Hypothalamus (tissue), 51 donors: ENCODE measurements at places on chromosomes 7 and 10.

DNA sequence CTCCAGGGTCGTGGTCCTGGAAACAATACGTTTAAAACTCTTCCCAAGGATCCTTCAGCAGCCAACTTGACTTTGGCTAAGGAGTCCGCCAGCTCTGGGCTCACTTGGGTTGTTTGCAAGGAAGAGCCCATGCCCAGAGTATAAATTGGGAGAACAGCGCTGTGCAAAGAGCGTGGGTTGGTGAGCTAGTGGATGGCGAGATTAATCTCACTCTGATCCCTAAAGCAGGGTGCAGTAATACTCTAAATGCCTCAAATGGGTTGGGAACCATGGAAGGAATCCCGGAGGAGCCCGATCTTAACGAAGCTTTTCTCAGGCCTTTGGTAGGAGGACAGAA, 495 bp upstream of the SDHAF3 start:
- no peak for DNase-seq

DNA sequence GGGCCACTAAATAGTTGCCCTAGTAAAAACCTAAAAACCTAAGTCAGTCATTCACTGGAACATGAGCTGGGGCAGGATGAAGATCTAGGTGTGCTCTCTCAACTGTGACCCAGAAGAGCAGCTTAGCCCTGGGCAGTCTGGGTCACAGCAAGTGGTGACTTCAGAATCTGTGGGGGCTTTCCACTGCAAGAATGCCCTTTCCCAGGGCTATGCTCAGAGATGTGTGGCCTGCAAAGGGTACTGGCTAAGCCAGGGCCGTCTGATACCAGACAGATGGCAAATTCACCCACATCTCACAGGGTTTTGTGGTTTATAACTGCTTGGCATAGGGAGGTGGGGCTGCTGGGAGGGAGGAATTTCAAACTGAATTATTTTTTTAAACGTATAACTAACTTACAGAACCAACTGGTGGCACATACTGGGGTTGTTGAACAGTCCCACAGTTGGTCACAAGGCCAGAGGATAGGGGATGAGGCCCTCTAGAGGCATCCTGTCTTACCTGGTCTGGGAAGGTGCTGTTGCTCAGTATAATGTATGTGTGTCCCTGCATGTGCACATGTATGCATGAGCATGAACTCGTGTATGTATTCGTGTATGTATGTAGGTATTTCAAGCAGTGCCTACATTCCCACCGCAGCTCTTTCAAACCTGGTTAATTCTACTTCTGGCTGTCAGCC, 63.2 kb downstream of the PRPF18 start:
- no peak for DNase-seq

DNA sequence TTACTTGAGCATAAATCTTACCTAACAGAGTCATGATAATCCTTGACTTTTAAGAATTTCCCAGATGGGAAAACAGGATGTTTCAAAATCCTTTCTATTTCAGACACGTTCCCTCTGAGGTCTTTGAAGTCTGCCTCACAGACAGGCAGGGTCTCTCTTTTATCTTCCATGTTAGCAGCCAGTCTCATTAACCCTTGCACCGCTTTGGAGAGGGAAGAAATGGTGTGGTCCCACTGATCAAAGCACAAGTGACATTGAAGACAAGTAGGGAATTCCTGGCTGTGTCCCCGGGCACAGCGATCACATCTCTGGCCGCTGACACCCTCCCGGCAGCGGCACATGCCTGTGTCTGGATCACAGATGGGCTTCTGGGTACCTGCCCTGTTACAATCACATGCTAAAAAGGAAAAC, 52.7 kb upstream of the LAMB1 start:
- DNase-seq, result no peak

- peak; percentile 34 for DNase-seq
Observed at GRCh38 chr10:70461397-70462348, 16.9 kb upstream of the PALD1 start.

GRCh38 chr10:69639291-69640195, 9.5 kb downstream of the FAM241B start:
- DNase-seq, result peak; percentile 47

- no peak for DNase-seq
Observed at GRCh38 chr7:37065779-37066271, 341.5 kb upstream of the AOAH start.

GRCh38 chr7:46109437-46109836, 188.4 kb upstream of the IGFBP3 start:
- DNase-seq, result no peak

- DNase-seq, result no peak
Observed at GRCh38 chr10:132940791-132941465, 1.4 kb downstream of the CFAP46 start.

DNA sequence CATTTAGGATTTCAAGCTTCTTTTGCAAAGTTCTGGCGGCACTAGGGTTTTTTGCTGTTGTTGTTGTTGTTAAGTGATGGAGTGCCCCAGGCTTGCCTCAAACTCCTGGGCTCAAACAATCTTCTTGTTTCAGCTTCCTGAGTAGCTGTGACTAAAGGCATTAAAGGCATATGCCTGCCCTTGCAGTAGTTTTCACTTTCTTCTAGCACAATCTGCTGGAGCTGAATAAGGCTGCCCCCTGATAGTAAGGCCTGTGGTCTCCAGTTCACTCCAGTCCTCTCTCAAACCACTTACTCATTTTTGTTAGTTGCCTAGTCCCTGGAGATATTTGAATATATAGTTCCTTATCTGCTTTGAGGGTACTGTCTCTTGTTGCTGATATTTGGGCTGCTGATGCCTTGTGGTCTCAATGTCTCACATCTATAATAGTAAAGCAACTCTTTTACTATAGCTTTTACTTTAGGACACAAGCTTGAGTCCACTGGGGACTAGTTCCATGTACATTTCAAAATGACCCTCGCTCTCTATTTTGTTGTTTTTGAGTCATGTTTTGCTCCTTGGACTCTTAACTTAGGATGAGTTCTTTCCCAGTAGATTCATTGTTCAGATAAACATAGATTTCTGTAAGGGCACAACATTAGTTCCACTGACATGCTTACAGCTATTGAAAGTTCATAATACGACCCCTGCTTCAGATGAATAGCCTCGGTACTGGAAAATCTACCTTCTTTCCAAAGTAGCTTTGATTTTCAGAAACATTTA, 25.5 kb downstream of the PHF14 start:
- DNase-seq, result no peak

- DNase-seq, result no peak
Observed at GRCh38 chr10:77309509-77309908, 328.1 kb downstream of the KCNMA1 start.

- DNase-seq, result no peak
Observed at GRCh38 chr10:68566955-68567354, 6.8 kb downstream of the TET1 start.

DNA sequence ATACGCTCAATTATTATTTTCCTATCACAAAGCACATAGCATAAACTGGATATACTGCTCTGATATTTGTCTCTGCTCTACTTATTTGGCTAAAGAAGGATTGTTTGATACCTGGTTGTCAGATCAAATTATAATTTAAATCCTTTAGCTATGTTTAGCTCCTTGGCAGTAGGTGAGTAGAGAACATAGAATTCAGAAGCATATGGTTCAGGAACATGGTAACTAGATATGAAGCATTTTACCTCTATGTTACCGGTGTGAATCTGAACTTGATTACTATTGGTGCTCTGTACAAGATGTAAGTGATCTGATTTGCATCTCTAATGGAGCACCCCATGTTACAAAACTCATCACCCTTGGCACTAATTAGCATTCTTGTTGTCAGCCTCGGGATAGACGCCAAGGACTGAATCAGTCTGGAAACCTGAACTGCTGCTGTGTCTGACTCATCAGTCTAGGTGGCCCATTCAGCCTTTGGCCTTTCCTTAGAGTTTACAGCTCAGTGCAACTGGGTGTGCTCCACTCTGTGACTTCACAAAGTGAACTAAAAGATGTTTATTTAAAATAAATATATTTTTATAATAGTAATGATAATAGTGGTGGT, 12.3 kb upstream of the MYPN start:
- DNase-seq, result no peak

- no peak for DNase-seq
Observed at GRCh38 chr7:21253740-21254687, 173.9 kb upstream of the SP4 start.

- DNase-seq, result no peak
Observed at GRCh38 chr7:95335093-95335492, 10.8 kb upstream of the PON1 start.

DNA sequence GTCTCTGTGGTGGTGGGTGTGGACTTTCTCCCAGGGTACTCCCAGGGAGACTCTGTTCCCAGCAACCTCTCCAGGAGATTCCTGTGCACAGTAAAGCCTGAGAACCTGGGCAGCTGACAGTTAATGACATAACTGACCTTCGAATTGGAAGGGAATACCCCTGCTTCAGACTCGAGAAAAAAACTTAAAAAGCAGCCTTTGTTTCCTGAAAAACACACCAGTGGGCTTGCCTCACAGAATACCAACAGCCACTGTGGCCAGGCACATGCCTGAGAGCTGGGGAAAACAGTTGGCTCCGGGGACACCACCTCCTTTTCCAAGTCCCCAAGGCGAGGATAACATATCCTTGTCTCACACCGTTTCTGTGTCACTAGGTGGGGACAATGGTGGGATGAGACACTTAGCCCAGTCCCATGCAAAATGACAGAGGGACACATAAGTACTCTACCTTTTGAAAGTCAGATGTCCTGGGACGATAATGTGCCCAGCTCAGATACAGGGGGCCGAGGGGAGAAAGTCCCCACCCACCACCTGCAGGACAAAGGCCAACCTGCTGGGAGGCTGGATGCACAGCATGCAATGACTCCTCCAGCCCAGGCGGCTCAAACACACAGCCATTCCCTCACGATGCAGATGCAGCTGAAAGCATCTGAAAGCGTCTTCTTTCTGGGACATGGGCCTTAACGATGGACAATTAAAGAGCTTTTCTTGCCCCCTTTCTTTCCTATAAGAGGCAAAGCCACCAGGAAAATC, 65.6 kb downstream of the HIPK2 start:
- no peak for DNase-seq

DNA sequence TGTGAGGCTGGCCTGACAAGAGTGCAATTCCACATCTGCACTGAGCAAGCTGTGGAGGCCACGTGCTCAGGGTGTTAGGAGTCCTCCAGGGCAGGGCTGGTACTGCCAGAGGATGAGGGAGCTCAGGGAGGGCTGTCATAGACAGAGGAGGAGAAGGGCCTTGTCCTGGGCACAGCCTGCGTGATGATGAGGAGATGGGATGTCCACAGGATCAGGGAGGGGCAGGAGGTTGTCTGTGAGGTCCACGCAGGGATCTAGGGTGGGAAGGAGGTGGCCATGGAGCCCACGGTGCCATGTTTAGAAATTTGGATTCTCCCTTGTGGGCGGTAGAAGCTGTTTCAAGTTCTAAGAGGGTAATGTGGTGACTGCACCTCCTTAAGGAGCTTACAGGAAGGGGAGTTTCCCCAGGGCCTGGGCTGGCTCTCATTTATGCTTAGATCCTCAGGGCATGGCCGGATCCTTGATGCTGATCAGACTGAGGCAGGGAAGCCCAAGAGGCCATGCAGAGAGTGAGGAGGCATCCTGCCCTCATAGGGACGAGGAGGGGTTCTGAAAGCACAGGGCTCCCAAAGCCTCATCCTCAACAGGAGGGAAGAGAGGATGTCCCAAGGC, 30.3 kb downstream of the CHAT start:
- DNase-seq, result no peak

DNA sequence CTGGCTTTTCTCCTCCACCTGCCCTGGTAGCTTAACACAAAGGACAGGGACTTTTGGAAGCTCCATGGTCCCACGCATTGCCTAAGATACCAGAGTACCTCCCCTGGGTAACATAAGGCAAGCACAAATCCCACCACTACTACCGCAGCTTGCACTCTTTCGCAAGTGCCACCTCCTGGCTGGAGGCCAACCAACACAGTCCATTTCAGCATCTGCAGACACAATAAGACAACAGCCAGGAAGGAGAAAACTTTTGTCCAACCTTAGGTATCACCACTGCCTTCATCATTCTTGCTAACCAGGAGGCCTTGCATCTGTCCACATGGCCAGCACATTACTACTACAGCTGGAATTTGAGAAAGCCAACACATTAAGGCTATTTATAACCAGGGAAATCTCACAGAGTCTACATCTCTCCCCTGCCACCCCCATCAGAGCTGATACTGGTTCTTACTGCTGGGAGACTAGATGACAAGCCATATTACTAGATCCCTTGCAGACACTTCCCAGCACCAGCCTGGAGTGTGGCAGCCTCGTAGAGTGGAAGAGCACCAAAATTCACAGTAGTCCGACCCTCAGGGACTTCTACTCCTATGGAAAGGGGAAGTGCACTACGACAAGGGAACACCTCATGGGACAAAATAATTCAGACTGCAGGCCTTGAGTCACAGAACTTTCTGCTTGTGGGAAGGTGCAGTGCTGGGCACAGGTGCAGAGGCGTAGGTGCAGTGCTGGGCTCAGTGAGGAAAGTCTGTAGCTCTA, 39.8 kb upstream of the CDK13 start:
- DNase-seq, result no peak

GRCh38 chr7:29922921-29923700, 66.5 kb downstream of the SCRN1 start:
- no peak for DNase-seq

DNA sequence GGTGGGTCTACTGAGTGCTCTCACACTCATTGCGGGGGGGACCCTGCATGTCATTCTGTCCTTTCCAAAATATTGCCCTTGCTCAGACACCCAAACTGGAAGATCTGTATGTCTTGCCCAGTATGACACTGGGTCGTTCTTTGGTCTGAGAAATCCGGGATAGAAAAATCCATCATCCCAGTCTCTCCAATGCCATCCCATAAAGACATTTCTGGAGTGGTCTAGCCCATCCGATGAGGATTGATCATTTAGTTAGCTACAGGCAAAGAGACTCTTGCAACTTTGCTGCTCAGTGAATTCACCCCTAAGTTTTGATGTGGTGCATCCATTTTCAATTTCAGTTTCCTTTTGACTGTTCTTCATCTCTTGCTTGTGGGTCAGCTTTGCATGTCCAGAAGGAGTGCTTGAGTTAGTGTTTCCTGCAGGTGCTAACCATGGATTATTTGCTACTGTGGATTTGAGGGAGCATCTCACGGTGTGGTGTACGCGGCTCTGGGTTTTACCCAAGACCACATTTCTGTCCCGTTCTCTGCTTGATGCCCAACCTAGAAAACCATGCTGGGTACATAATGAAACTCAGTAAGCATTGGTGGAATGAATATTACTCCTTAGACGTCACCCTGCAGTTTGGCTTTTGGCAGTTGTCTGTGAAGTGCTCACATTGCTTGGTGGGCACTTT, 247.0 kb upstream of the MKI67 start:
- no peak for DNase-seq

GRCh38 chr7:99625321-99625720, 8.6 kb downstream of the ZSCAN25 start:
- no peak for DNase-seq

GRCh38 chr10:25614652-25615051, 319.4 kb upstream of the MYO3A start:
- DNase-seq, result no peak
